ENCODE measurements at places on chromosomes 16 and 17.

DNA sequence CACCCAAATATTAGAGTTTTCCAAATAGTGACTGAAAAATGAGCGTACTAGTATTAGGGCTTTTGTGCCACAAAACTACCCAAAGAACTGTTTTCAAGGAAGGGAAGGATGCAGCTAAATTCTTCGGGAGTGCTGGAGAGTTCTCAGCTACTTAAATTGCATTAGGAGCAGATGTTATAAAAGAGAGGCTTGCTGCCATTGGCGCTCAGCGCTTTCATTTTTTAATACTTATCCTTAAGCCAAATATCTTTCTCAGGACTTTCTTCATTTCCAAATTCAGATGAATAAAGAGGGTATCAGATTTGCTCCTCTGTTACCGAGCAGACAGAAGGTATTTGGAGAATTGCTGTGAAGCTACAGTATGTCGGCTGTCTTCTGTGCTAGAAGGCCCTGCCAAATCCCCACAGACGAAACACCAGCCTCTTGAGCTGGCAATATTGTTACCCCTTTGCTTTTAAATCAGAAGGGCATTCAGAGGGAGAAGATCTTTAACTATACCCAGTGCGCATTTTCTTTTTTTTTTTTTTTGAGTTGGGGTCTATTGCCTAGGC is 47.2 kb upstream of the CLEC18A start:
- DNase-seq, result no peak

GRCh38 chr17:17868641-17869522 is 32.1 kb upstream of the SREBF1 start:
- DNase-seq, result no peak

DNA sequence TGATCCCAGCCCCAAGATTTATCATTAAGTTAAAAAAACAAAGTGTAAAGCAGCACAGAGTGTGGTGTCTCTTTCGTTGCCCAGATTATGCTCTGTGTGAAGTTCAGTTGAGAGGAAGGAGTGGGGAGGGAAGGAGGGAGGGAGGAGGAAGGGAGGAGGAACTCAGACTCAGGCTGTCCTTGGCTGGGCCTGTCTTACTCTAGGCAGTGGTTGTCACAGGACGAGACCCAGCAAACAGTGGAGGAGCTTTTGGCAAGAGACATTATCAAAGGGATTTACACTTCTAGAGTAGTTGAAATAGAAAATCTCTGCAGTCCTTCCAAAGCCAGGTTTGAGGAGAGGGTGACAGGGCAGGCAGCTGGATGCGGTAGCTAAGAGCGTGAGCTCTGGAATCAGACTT is 27.8 kb downstream of the KNOP1 start:
- no peak for DNase-seq

DNA sequence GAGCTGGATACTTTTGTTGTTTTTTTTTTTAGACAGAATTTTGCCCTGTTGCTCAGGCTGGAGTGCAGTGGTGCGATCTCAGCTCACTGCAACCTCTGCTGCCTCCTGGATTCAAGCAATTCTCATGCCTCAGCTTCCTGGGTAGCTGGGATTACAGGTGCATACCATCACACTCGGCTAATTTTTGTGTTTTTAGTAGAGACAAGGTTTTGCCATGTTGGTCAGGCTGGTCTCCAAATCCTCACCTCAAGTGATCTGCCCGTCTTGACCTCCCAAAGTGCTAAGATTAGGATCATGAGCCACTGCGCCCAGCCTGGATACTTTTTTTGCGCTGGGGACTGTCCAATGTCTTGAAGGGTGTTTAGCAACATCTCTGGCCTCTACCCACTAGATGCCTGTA is 32.6 kb upstream of the XYLT1 start:
- no peak for DNase-seq

- DNase-seq, result no peak
Measured at GRCh38 chr17:11644265-11645212, 46.3 kb downstream of the DNAH9 start.

- DNase-seq, result no peak
Measured at GRCh38 chr17:63783522-63783921, 9.6 kb downstream of the DDX42 start.

GRCh38 chr17:17151541-17151940 is 54.6 kb downstream of the PLD6 start:
- DNase-seq, result no peak

DNA sequence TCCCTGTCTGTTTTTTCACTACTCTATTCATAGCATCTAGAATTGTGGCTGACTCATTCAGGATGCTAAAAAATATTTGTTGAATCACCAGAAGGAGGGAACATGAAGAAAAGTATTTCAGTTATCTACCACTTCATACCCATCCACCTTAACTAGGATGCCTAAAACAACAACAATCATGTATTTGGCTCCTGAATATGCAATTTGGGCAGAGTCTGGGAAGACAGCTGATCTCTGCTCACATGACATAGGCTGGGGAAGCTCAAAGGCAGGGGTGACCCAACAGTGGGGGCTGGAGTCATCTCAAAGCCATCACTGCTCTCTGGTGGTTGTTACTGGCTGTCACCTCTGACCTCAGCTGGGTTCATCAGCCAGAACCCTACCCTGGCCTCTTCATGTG is 80.1 kb upstream of the RPL38 start:
- no peak for DNase-seq

DNA sequence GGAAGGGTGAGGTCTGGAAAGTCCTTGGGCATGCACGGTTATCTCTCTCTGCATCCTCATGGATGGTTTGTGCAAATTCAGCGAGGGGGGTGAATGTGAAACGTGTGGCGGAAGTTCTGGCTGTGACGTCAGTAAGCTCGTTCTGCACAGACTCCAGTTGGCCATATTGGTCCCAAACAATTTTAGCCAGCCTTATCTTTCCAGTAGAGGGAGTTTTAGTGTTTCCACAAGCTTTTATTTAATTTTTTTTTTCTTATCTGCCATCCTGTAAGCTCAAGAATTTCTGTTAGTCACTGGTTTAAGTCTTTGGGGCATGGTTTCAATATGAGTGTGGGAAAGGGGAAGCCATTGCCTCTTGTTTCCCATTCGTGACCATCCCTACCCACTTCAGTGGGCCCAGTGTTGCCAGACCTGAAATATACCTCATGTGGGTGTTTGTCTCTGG is 39.0 kb downstream of the HLF start:
- DNase-seq, result no peak

GRCh38 chr17:19363114-19363438 is 553 bp upstream of the B9D1 start:
- no peak for DNase-seq

GRCh38 chr16:60279061-60279665 is 1545.0 kb upstream of the GOT2 start:
- DNase-seq, result no peak

All from stimulated activated CD8-positive, alpha-beta memory T cell treated with anti-CD3 and anti-CD28 coated beads, Interleukin-4, amount 100 ng/mL, for 1 hour (primary cell).